Activated T-helper 2 cell treated with anti-CD3 and anti-CD28 coated beads, Interferon-gamma antibody, Interleukin-2, Interleukin-4, amounts not matched to agents 10 μg/mL and 5 μg/mL and 100 μg/mL, durations not matched to agents 14 hours and 24 hours and 36 hours (primary cell): ENCODE measurements at places on chromosomes 13 and 19. TPM values are rescaled to one million over a fixed set of nuclear protein-coding genes. Genes with fewer than 3 reads are reported as not detected.

DNA sequence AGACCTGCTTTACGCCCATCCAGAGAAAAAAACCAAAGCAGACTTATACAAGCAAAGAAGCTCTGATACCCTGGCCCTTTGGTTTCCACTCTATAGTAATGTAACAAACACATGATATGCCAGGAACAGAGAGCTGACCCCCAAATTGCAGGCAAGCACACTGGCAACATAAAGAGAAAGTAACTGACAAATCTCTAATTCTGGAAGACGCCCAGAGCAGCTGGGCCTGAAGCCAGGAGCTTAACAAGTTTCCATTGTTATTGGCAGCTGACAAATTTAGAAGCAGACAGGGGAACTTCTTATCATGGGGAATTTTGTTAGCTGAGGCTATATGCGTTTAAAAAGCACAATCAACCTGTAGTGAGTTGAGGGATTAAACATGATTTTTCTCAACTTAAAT lies 158.0 kb downstream of the DLEU7 start:
- no peaks in the 10 kb centered on the region for H3K36me3 ChIP-seq
- H3K27ac ChIP-seq, result no peak overlapping the region
- peaks cover 58% of the 10 kb centered on the region for H3K27me3 ChIP-seq
- no peak overlapping the region for H3K4me3 ChIP-seq
- no peak for DNase-seq
- H3K4me1 ChIP-seq, result peaks cover 16% of the 10 kb centered on the region

Gene NUDT15
- 12.2 and 15.9 TPM in 2 replicates for total RNA-seq

DNA sequence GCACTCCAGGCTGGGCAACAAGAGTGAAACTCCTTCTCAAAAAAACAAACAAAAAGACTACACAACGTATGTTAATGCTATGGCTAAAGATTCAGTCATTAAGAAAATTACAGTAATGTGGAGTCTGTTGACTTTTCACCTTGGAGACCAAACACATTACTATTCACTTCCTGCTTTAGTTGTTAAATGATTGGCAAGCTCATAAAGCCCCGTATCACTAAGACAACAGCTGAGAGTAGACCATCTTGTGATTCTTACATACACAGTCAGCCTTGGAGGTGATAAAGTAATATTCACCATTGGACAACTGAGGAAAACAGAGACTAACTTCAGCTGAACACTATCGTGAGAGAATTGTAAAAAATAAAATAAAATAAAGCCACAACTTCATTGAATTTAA lies 86.5 kb downstream of the KCTD12 start:
- no peaks in the 10 kb centered on the region for H3K27me3 ChIP-seq
- no peak overlapping the region for H3K27ac ChIP-seq
- H3K4me1 ChIP-seq, result no peaks in the 10 kb centered on the region
- DNase-seq, result no peak
- no peak overlapping the region for H3K4me3 ChIP-seq

DNA sequence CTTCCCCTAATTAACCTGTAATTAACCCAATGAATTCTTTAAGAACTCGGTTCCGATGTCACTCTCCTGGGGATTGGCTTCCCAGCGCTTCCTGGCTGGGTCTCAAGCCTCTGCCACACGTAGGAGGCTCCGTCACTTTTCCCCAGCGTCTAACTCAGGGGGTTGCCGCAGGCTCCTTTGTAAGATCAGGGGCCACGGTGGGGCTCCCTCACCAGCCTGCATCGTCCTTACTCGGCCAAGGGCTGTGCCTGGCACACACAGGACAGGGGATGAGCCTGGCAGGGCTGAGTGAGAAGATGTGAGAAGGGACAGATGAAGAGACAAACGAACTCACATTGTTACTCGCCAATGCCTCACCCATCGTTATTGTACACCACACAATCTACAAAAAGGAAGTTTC lies 20.9 kb upstream of the ATP11A start:
- no peaks in the 10 kb centered on the region for H3K27me3 ChIP-seq
- no peak overlapping the region for H3K27ac ChIP-seq
- DNase-seq, result no peak
- no peak overlapping the region for H3K4me3 ChIP-seq
- no peaks in the 10 kb centered on the region for H3K36me3 ChIP-seq

- H3K27ac ChIP-seq, result no peak overlapping the region
- DNase-seq, result no peak
- H3K4me1 ChIP-seq, result no peaks in the 10 kb centered on the region
- no peaks in the 10 kb centered on the region for H3K27me3 ChIP-seq
Observed at GRCh38 chr13:87153371-87153770, 517.8 kb upstream of the SLITRK5 start.
